ENCODE measurements at places on chromosomes 7 and 10.

DNA sequence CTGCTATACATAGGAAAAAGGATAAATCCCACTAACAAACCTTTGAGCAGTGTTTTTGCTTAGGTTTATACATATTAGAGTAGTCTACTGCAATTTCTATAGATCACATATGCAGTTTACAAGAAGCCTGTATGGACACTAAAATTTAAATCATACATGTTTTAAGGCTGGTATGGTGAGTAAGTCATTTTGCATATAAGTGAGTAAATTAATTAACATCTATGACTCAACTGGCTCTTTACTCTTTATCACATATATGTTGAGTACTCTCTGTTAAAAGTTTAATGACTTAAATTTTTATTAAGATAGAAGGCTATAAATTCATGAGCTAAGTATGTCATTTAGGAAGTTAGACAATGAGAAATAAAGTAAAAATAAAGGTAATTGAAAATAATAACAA, 69.4 kb downstream of the LRRN3 start:
- no peak for DNase-seq

GRCh38 chr10:29214551-29214950, 74.3 kb upstream of the LYZL1 start:
- no peak for DNase-seq

GRCh38 chr7:1052031-1052818, 7.9 kb downstream of the GPR146 start:
- no peak for DNase-seq

DNA sequence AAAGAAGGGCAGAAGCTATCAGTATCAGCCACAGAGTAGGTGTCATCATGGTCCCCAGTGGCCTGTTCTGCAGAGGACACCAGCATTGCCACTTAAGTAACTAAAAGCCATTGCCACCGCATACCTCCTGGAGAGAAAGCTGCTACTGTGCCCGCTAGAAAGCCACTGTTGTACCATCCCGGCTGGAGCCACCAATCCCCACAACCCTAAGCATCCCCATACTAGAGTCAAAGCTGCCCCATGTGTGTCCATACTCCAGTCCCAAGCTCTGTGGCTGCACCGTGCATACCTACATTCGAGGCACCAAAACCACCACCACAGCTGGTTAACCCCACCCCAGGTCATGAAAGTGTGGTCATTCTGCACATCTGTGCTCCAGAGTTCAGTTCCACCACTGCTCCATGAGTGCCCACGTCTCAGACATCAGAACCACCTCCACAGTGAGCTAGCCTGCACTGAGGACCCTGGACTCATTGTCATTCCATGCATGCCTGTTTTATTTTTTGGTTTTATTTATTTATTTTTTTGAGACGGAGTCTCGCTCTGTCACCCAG, 9.5 kb upstream of the SEPTIN14 start:
- DNase-seq, result no peak

DNA sequence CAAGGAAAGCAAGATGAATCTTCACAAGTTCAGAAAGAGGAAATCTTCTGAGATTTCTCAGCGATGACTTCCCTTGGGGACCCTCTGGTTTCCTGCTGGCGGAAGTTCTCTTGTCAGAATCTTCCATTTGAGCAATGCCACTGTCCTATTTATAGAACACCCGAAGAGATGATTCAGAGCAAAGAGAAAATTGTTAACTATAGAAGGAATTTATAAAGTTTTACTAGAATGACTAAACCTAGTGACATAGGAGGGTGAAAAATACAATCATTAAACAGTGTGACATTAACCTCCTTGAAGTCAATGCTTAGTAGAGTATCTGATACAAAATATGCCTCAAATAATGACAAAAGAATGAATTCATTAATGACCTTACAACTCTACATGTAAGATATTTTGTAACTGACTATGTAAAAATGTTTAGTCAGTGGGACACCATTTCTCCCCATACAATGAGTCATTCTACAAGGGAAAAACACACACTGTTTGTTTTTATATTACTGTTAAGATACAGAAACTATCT, 206.5 kb upstream of the CNTNAP2 start:
- no peak for DNase-seq

- no peak for DNase-seq
Measured at GRCh38 chr7:90384433-90384832, 18.8 kb upstream of the CLDN12 start.

DNA sequence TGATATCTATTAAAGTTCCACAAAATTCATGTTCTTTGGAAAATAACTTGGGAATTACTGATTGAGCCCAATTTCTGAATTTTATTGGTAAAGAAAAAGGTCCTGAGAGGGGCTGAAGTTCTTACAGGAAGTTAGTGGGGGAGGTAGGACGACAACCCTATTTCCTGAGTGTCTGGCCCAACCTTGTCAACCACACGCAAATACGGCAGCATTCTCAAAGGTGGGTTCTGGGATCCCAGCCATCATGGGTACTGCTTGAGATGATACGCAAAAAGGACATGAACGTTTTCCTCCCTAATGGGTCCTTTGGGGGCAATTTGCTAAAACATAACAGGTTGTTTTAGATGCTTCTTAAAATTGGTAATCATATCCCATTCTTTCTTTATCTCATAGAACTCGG, 2.7 kb upstream of the PDCD4 start:
- DNase-seq, result no peak

DNA sequence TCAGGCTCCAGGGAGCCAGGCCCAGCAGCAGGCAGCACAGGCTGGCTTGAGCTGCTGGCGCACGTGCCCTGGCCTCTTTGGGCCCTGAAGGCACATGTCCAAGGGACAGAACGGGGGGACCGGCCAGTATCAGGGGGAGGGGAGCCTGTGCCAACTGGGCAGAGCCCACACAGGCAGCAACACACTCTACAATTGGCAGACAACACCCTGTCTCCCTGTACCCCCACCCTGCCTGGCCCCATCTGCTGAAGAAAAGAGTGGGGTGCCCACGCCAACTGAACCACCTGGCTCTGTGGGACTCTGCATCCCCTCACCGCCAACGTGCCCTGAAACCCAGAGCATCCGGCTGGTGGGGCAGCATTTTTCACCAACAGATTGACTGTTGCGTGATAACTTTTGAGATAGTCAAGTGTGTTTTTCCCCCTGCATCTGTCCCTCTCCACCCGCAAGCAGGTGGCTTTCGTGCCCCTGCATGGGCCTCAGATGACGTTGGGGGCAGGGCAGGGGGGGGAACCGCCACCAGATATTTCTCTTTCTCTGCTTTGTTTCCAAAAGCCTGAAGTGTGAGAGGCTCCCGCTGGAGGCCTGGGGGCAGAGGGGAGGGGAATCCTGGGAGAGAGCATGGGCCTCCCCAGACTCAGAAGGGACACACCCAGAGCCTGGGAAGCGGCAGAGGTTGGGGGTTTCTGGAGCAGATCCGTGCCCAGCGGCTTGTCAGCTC, 21.8 kb downstream of the SLIT1 start:
- DNase-seq, result no peak

GRCh38 chr7:134645935-134646334, 718 bp upstream of the BPGM start:
- no peak for DNase-seq

- no peak for DNase-seq
Measured at GRCh38 chr10:35042783-35043182, 47.4 kb downstream of the CUL2 start.

DNA sequence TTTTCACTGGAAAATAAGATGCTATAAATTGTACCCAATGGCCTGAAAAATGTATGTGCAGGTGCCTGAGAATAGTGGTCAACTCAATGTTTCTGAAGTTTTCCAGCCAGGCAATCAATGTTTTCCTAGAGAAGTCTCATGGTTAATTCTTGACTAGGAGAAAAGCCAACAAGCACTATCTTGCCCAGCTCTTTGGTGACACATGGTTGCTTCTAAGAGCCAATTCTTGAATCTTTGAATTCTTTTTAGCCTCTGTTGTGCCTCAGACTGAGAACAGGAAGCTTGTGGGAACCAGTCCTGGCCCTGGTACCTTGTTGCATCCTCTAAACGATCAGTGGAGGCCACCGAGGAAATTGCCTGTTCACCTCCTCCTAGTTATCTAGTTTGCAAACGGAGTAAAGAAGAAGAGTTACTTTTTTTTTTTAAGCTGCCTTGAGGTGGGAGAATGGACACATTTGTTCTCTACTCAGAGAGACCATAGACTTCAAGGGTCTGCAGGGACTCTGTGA, 144.0 kb upstream of the MKLN1 start:
- DNase-seq, result no peak

- no peak for DNase-seq
Measured at GRCh38 chr7:21934808-21935207, 10.9 kb downstream of the CDCA7L start.

- DNase-seq, result no peak
Measured at GRCh38 chr10:2509081-2509531, 558.2 kb upstream of the PFKP start.

DNA sequence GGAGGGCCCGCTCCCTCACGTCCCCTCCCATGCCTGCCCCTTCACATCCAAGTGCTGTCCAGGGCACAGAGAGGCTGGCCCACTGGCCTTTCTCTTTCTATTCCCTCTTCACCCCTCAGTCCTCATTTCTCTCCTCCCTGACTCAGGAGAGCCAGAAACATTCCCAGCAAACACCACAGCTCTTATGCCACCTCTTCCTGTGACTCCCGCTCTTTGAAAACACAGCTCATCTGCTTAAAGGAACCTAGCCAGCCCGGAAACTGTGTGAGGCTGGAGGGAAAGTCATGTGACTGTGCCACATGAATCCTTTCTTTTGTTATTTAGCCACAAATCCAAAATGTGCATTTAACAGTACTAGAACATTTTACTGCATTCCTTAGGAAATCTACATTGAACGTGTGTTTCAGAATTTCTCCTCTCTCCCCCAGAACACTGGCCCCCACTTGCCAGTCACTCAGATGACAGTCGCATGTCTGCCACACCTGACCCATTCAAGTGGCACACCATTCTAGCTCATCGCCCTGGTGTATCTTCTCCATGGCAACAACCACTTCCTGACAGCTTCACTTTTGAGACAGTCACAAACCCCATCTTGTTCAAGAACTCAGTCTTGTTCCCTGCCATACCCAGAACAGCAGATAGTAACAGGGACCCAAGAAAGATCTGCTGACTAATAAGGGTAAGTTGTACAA, 42.8 kb downstream of the GRB10 start:
- DNase-seq, result no peak

DNA sequence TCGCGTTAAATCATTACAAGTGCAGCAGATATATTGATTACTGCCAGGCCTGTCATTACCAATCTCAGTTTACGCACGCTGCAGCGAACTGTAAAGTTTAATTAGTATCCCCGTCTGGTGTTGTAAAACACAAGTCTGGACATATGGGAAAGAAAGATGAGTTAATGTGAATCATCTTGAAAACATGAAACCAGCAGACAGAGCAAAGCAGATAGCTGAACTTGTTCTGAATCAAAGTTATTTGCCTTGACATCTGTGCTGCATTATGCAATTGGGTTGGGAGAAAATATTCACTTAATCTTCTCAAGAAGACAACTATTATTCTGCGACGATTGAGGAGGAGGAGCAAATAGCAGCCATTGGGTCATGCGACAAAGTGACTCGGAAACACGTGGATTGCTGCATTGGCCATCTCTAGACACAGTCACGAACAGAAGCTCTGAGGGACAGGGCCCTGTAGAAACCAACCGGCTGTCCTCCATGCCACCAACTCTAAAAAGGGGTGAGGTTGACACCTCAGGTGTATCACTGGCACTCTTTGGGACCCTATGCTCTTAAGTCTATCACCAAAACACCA, 156.3 kb upstream of the C7orf33 start:
- no peak for DNase-seq

DNA sequence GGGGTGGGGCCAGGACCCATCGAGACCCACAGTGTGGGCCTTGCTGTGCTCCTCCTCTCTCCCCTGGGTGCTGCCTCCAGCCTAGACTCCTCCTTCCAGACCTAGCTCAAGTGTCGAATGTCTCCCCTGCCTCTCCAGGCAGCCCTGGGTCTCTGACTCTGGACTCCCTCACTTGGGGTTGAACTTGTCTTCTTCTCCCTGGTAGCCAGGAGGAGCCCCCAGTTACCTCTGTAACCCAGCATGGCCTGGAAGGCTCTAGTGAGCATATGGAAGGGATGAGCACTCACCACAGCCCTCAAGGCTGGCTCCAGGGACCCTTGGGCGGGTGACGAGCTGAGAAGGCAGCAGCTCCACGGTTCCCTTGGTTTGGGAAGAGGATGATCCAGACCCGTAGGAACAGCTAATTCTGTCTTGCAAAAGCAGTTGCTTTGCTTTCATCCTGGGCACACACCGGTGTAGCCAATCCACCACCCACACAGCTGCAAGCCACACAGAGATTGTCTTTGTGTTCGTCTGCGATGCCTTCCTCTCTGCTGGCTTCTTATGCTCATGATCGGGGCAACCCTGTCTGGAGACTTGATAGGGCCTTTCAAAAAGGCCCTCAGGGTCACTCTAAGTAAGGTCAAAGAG, 52.3 kb upstream of the ANTXRL start:
- no peak for DNase-seq

GRCh38 chr10:65708057-65708456, 1217.8 kb upstream of the LRRTM3 start:
- no peak for DNase-seq

DNA sequence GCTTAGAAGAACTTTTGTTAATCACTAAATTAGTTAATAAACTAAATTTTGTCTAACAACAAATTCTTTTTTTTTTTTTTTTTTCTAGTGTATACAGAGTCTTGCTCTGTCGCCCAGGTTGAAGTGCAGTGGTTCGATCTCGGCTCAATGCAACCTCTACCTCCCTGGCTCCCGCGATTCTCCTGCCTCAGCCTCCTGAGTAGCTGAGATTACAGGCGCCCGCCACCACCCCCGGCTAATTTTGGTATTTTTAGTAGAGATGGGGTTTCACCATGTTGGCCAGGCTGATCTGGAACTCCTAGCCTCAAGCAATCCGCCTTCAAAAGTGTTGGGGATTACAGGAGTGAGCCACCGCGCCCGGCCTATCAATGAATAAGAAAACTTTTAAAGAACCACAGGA, 1.1 kb upstream of the IQUB start:
- no peak for DNase-seq

DNA sequence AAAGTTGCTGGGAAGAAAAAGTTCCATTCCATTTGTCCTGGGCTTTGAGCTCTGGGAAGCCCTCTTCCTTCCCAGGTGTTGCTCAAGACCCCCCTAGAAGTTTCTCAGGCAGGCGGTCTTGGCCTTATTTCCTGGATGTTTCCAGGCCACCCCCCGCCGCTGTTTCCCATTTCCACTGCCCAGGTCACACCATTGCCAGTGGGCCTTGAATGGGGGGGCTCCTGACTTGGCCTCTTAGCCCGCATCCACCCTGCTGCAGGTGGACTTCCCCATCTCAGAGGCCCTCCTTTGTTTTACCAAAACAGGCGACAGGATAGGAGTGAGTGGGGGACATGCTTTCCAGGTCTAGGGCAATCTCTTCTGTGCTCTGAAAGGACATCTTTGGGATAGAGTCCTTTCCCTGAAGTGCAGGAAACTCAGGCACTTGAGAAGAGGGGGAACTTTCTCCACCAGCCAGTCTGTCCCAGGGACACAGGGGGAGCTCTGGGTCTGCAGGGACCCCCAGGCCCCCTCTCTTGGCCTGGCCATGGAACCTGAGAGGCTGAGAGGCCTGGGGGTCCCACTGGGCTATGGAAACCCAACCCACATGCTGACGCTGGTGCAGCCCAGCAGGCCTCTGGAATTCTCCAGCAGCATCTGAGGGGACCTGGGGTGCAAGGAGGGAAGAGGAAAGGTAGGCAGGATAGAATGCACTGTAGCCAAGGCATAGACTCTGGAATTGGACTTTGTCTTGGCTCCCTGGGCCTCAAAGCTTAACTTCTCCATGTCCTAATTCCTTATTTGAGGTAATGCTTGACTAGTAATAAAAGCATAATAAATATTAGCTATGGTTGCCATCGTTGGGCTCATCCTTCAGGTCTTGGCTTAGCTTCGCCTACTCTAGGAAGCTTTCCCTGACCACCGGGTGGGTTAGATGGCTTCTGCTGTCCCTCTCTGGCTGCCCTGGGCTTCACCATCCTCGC, 17.6 kb downstream of the NEURL1 start:
- DNase-seq, result no peak

- DNase-seq, result no peak
Measured at GRCh38 chr10:43844221-43844620, 195.5 kb upstream of the ZNF32 start.
